Ureter (tissue), 1 donor: ENCODE measurements at places on chromosomes 1 and 21.

GRCh38 chr1:183069562-183070216 is 46.5 kb downstream of the LAMC1 start:
- DNase-seq = no peak

DNA sequence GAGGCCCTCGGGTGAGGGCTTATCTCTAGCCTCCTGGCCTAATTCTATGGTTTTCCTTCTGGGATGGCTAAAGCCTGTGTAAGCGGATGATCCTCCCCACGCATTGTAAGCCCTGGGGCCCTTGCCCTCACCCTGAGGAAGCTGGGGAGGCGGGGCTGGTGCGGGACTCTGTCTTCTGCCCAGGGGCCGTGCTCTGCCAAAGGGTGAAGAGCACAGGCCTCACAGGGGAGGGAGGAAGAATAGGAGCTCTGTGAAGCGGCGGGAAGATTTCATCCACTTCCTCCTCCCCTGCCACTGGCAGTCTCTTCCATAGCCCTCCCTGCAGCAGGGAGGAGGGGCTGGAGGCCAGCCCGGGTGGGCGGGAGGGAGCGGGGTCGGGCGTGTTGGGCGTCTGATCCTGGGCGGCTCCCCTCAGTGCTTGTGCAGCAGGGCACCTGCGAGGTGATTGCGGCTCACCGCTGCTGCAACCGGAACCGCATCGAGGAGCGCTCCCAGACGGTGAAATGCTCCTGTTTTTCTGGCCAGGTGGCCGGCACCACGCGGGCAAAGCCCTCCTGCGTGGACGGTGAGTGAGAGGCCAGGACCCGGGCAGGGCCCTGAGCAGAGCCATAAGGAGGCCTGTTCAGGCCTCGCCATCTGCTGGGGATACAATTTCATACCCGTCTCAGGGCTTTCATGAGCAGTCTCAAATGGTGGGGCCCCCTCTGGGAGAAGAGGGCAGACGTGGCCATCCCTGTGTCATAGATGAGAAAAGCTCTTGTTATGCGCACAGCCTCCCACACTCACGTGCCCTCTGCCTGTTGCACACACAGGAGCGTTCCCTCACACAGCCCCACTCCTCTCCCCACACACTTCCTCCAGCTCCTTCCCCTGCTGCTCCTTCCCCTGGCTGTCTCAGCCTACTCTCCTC is 7.7 kb upstream of the PPM1J start:
- DNase-seq = no peak

DNA sequence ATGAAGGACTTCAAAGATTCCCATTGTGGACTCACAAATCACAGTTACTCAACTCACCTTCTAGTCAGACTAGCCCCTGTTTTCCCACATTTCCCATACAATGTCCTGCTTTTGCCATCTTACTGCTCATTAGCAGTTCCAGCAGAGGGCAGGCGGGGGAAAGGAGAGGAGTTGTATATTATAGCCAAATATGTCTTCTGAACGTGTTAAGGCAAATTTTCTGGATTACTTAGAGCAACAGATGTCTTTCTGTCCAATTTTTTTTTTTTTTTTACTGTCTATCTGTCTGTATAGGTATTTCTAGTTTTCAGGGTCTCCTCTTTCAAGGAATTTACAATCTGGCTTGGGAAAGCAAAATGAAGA is 29.9 kb upstream of the DDAH1 start:
- DNase-seq = no peak

GRCh38 chr21:46347791-46348381 is 23.9 kb downstream of the PCNT start:
- no peak for DNase-seq

DNA sequence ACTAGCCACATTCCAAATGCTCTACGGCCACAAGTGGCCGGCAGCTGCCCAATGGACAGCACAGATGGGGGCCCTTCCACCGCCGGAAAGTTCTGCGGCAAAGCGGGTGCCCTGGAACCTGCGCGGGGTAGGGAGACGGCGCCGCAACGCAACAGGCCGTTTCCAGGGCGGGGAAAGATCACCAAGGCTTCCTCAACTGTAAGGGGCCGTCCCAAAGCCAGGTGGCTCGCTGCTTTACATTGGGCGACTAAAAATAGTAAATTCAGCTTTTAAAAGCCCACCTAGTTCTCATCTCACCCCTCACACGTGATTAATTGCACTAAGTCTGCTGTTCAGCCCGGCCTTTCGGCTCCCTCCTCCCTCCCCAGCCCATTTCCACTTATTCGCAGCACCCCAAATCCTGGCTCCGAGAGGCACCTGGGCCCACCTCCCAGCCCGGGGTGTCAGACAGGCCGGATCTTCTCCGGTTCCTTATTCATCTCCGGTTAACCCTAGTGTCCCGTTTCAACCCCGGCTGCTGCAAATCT is 643 bp downstream of the CFAP298 start:
- no peak for DNase-seq
